ENCODE measurements at places on chromosomes 6 and 20.
A peak's percentile ranks its signal among the peaks of the same experiment; 100 is the strongest.

DNA sequence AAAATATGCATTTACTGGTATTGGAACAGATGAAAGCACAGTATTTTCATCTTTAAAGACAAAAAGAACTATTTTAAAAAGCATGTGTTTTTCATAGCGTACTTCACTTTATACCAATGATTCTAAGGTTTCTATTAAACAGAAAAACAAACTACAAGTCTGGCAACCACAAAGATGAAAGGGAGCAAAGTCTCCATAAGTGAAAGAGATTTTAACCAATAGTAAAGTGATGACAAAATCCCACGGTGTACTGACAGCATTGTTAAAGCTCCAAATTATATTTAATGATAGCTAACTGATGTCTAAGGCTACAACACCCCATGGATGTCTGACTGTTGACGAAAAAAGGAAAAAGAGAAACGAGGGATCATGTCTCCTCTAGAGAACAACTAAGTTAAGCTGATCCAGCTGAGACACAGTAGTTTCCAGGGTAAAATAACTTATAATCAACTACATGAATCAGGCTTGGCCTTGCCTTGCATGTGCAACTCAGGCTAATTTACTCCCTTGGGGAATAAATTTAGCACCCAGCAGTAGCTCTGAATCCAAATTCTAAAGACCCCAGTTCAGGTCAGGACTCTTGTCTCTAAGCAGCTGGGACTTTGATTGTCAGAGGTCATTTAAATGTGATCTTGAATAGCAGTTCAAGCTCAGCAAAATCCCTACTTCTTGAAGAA lies 56.0 kb upstream of the TAB2 start:
- DNase-seq = no peak

GRCh38 chr6:41578217-41579087 lies 32.3 kb downstream of the FOXP4 start:
- peak; percentile 29 for DNase-seq

DNA sequence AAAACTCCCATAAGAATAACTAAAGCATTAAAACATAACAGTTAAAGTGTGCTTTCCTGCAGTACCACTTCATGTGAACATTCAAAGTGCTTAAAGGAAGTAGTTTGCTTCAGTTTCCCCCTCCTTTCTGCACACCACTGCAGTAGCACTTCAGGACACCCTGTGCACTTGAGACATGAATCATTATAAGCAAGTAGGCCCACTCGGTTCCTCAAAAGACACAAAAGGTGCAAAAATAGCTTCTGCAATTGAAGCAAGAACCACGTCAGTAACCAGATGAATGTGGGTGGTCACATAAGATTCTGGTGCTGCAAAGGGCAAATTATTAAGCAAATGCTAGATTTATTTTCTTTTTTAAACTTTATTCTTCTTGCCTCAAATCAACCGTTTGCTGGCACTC lies 160.6 kb downstream of the HIVEP2 start:
- DNase-seq = no peak

GRCh38 chr6:86203044-86203443 lies 560.4 kb upstream of the SYNCRIP start:
- DNase-seq = no peak

GRCh38 chr6:55180258-55180657 lies 5.9 kb downstream of the HCRTR2 start:
- DNase-seq = no peak

- no peak for DNase-seq
Measured at GRCh38 chr6:44094403-44095242, 32.6 kb downstream of the MRPL14 start.

- no peak for DNase-seq
Measured at GRCh38 chr6:136084403-136084802, 165.7 kb downstream of the MTFR2 start.

- DNase-seq = no peak
Measured at GRCh38 chr6:91659891-91660290, 1073.0 kb upstream of the MAP3K7 start.

Data from astrocyte of the spinal cord (primary cell).